ENCODE measurements at places on chromosomes 2 and 18.

- no peak for DNase-seq
These were observed 1403.3 kb upstream of the SLC39A10 start for GRCh38 chr2:194253528-194254259.

DNA sequence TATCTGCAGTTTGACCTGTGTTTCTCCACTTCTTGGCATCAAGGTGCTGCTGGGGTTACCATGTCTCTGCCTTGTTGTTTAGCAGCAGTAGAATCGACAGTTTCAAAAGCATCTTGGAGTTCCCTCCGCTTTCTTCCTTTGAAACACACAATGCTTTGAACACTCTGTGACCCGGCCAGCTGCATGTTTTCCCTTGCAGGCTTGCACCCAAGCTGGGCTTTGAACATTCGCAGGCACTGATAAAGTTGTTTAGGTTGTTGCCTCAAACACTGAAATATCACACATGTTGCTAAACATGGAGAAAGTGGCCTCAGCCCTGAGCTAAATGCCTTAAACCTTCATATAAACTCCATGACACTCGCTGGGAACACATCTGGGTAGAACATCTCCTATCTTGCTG lies 251.7 kb downstream of the TSN start:
- DNase-seq = no peak

DNA sequence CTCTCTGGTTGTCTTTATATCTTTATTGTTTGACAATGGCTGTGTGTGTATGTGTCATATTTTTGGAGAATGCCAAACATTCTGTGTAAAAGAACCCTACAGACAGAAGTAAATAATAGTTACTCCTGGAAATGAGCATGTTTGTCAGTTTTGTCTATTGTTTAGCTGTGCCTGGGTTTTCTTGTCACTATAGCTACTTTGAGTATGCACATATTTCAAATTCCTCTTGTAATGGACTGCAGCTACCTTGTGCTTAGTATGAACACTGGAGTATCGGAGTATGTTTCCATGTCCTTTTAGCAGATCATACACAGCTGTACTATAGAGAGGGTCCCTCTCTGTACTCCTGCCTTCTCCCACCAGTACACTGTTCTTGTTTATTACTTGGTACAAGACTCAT lies 58.0 kb upstream of the DOCK10 start:
- DNase-seq = no peak

DNA sequence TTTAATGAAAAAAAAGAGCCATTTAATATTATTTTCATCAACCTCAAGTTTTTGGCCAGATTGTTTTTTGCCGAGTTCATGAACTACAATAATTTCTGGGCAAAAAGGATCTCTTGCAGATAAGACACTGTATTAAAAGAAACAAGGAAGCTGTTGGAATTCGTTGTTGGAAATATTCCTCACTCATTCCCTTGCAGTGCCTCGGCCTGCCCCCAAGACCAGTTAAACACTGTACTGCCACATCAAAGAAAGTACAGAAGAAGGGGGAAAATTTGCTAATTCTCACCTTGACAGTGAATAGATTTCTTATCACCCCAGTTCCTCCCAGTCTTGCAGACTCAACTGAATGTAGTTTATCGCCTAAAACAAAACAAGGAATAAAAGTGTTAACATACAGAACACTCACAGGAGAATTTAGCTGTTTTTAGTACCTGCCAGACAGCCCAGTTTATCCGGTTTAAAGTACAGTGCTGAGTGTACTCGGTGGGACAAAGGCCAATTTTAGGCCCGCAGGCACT lies 1.2 kb downstream of the IDH1 start:
- no peak for DNase-seq

GRCh38 chr2:128305555-128306080 lies 13.1 kb downstream of the HS6ST1 start:
- DNase-seq = peak; percentile 70

DNA sequence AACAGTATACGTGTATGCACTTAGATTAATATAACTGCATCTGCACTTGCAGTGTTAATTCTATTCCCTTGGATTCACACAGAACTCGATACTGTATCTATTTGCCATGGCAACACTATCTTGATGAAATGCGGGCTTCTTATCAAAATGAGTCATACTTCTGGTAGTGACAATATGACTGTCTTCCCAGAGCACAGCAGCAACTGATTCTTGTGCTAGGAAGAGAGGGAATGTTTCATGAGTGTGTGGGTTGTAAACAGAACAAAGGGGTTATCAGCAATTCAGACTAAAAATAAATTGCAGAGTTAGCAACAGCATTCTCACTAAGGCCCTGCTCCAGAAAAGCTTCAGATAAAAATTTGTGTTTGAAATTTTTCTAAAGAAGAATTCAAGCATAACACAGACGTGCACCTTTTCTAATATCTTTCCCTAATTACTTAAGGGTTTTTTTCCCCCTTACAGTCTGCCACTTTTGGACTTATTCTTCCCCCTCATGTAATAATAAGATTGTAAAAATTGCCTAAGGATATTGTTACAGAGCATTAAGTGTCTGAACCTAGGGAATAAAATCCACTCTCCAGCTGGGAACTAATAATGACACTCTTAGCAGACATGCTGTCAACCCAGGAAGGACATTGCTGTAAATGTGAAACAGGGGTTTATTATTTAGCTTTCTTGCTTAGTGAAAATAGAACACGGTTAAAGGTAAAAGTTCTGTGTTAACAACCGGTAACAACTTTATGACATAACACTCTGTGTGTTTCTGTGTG lies 99.9 kb upstream of the SLC38A11 start:
- peak; percentile 63 for DNase-seq

DNA sequence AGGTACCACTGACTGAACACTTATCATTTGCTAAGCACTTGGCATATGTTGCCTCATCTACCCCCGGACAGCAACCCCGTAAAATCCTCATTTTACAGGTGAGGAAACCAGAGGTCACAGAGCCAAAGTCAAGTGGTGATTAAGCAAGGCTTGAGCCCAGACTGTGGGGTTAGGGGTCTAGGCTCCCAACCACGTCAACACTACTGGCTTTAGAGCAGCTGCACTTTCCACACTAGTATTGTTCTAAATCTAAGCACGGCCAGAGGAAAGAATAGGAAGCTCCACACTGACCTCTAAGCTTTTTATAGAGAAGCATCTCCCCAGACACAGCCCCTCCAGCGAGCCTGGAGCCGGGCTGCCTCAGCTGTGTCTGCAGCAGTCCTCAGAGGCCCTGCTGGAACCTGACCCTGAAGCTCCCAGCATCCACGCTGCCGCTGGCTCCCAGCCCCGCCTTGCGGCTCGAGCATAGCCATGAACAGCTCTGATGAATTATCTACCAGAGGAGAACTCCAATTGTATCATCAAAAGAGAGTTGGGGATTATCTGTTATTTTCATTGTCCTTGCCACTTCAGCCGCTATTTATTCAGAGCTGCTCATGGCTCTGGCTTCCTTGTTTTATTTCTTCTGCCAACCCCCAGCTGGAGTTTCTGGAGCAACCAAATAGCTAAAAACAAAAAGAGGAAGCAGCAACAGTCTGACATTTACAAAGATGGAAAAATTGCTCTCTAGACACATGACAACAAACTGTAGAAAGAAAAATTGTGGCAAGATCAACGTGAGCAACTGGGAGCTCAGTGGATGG lies 62.2 kb upstream of the RTN4 start:
- peak; percentile 78 for DNase-seq

DNA sequence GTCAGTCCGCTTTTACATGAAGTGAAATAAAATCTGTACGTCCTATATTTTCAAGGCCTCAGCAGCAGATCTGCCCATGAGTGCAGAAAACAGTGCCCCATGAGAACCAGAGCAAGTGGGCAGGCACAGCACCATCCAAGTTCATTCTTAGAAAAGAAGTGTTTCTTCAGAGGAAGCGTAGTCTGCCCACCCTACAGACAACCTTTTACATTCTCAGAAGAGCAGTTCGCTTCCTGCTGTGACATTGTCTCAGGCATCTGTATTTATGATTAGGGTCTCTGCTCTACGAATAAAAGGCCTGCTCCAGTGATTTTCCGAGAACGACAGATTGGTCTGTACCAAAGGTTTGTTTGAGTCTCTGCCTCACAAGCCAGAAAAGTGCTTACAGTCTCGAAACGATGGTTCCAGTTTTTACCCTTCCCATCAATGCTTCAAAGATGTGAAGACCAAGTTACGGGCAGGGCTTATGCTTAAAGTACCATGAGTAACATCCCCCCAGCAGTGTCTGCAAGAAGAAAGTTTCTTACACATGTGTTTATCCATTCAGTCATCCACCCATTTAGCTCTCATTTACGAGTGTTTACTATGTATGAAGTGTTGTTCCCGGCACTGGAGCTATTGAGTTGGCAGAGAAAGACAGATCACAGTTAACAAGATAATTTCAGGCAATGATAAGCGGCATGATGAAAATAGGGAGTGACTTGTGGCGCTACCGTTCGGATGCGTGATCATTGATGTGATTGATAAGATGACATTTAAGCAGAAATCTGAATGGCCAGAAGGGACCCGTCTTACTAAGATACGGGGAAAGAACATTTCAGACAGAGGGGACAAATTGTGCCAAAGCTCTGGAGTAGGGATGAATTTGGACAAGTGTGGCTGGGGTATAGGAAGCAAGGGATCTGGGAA lies 31.4 kb upstream of the CTLA4 start:
- DNase-seq = peak; percentile 33

DNA sequence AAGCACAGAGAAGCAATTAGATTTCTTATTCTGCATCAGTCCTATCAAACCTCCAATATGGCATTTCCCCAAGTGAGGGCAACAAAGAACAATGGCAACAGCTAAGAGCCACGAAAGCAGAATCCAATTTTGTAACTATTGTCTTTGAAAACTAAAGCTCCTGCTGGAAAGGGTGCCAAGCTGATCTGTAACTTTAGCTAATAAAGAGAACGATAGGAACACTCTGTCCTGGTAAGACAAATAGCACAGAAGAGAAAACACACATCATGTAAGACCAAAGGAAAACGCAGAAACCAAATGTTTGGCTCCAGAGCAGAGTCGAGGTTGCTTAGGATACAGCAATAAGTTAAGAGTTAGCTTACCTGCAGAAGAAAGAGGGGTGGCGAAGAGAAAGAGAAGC lies 160.5 kb downstream of the STK39 start:
- no peak for DNase-seq

- DNase-seq = no peak
These were observed 7.5 kb downstream of the NPPC start for GRCh38 chr2:231918501-231919330.

DNA sequence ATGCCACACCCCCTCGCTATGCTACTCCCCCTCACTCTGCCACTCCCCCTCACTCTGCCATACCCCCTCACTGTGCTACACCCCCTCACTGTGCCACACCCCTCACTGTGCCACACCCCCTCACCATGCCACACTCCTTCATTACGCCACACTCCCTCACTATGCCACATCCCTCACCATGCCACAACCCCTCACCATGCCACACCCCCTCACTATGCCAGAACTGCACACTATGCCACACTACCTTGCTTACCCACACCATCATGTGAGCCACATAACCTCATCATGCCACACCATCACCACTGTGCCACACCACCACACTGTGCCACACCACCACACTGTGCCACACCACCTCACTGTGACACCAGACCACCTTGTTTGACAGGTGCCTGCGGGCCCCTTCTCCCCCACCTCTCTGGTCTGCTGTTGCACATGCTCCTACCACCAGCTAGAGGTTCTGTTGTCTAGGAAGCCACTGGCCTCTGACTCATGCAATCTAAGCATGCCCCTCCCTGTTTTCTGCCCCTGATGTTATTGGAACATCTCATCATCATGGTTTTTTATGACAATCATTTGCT lies 22.0 kb downstream of the MARCHF4 start:
- no peak for DNase-seq

DNA sequence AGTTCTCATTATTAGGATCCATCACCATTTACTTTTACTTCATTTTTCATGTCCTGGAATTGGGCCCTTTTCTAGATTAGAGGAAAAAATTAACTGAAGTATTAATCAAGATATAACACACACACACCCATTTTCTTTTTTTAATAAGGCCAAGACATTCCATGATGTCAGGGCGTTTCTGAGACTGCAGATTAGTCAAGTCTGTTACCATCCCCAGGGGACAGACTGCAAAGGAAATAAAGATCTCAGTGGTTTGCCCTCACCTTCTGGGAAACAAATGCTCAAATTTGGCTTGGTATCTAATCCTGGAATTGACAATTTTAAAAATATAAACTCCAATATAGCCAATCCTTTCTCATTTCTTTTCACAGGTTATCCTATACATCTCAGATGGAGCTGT lies 27.4 kb downstream of the RMP24 start:
- no peak for DNase-seq

- DNase-seq = no peak
These were observed 39.5 kb downstream of the MTERF4 start for GRCh38 chr2:241062389-241063092.

- peak; percentile 72 for DNase-seq
These were observed 51.9 kb downstream of the SLC4A1AP start for GRCh38 chr2:27715318-27716210.

GRCh38 chr2:48034295-48034694 lies 128.0 kb upstream of the FBXO11 start:
- DNase-seq = no peak
